Activated CD4-positive, CD25-positive, alpha-beta regulatory T cell (primary cell): ENCODE measurements at places on chromosomes 2 and 18.

DNA sequence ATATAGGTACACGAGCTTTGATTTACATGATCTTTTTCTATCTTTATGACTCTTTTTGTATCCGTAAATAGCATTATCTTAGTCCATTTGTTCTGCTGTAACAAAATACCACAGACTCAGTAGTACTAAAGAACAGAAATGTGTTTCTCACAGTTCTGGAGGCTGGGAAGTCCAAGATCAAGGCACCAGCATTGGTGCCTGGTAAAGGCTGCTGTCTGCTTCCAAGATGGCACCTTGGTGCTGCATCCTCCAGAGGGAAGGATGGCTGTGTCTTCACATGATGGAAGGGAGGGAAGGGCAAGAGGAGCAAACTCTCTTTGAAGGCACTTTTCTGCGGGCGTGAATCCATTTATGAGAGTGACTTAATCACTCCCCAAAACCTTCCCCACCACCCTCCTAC is 36.0 kb downstream of the EIF5B start:
- no peak for DNase-seq

- DNase-seq = no peak
These were observed 202.2 kb upstream of the ST6GAL2 start for GRCh38 chr2:107088156-107088555.

DNA sequence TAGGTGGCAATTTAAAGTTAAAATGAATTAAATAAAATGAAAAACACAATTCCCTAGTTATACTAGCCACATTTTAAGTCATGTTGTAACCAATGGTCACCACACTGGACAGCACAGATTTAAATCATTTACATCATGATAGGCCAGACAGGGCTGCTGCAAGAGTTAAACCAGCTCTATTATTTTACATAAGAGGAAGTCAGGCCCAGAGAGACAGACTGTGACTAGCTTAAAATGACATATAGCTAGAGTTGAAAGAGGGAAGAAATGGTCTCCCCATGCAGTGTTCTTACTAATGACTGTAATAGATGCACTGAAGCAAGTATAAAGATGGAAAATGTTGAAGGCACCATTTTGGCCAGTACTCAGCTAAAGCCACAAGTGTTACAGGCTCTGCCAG is 69.6 kb downstream of the SLC66A3 start:
- no peak for DNase-seq

DNA sequence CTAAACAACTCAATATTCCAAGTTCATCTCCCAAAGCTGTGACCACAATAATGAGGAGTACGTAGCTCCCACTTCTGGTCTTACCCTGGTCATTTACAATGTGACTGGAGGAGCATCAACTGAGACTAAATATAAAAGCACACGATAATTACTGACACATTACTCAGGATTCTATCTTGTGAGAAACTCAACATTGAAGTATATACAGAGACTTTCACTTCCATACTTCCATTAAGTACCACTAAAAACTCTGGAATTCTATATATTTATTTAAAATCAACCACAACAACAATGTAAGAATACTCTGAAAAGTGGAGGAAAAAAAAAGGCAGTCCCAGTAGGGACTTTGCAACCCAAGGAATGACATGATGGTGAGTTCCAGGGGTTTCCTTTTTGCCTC is 61.4 kb downstream of the XDH start:
- DNase-seq = no peak

DNA sequence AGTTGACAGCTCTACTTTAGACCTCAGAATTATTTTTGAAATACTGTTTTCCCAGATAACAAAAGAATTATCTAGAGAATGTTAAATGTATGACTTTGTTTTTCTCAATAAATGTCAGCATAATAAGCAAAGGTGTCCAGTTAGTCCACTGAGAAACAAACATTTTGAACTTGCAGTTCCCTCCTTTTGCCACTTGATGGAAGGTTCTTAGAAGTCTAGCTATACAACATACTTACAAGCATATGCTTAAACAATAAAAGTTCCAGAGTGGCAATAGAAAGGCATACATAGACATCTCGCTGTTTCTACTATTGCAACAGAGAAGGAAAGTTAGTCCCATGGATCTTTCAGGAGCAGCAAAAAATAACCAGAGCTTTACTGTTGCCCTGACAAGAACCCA is 11.8 kb downstream of the NDUFA10 start:
- DNase-seq = no peak

DNA sequence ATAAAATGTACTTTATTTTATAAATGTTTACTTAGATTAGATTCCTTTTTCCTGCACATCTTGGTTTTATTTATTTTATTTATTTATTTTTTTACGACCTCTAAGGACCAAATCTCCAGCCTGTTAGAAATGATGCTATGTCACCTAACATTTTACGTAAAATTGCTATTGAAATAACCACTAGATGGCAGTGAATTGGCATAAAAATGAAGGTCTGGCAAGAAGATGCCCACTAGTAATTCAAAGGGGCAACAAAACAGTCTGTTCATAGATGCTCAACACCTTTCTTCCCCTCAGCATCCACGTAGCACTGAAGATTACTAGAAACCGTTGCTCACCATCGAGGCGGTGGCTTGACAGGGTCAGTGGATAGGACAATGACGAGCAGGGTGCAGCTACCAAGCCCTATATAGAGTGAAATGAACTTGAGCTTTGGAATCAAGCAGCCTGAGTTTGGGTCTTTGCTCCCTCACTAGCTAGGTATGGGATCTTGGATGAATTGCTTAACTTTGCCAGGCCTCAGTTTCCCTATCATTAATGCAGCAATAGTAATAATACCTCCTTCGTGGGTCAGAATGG is 128.7 kb upstream of the L3MBTL4 start:
- DNase-seq = no peak

GRCh38 chr2:32825291-32825712 is 121.5 kb upstream of the LTBP1 start:
- DNase-seq = no peak

DNA sequence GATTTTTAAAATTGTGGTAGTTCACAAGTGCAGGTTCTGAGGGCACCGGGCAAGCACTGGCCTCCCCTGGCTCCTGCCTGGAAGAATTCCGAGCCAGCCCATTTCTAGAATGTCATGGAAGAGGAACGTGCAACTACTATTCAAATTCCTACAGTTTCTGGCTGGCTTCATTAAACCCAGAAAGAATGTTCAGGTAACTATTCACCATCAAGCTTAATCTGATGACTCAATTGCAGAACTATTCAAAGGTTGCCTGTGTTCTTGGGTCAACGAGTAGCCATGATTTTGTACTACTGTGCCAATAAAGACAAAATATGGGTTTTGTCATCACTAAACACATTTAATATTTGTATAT is 14.3 kb upstream of the MFF start:
- DNase-seq = no peak

DNA sequence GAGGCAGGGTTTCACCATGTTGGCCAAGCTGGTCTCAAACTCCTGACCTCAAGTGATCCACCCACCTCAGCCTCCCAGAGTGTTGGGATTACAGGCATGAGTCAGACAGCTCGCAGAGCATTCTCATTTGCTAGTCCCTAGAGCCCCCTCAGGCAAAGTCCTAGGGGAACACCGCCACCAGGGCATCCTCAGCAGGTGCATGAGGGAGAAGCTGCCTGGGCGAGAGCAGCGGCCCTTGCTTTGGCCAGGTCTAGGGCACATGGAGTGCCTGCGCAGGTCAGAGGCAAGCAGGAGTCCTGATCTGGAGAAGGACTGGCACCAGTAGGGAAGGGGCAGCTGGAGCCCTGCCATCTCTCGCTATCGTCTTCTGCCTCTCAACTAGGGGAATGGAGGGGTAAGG is 32.4 kb downstream of the NGEF start:
- no peak for DNase-seq

GRCh38 chr2:19038071-19039015 is 320.1 kb downstream of the OSR1 start:
- no peak for DNase-seq

- no peak for DNase-seq
These were observed 615 bp downstream of the ADNP2 start for GRCh38 chr18:80109676-80110078.

DNA sequence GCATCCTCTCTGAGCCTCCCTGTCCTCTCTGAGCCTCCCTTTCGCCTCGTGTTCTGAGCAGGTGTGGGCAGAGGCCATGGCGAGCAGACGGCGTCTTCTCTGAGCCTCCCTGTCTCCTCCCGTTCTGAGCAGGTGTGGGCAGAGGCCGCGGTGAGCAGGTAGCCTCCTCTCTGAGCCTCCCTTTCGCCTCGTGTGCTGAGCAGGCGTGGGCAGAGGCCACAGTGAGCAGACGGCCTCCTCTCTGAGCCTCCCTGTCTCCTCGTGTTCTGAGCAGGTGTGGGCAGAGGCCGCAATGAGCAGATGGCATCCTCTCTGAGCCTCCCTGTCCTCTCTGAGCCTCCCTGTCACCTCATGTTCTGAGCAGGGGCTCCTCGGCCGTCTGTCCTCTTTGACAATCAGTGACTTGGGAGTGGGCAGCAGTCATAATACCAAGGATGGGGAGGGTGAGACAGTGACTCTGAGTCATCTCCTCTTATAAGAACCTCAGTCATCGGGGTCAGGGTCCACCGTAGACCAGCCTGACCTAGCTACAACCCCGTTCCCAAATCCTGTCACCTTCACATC is 395.1 kb upstream of the SALL3 start:
- no peak for DNase-seq

DNA sequence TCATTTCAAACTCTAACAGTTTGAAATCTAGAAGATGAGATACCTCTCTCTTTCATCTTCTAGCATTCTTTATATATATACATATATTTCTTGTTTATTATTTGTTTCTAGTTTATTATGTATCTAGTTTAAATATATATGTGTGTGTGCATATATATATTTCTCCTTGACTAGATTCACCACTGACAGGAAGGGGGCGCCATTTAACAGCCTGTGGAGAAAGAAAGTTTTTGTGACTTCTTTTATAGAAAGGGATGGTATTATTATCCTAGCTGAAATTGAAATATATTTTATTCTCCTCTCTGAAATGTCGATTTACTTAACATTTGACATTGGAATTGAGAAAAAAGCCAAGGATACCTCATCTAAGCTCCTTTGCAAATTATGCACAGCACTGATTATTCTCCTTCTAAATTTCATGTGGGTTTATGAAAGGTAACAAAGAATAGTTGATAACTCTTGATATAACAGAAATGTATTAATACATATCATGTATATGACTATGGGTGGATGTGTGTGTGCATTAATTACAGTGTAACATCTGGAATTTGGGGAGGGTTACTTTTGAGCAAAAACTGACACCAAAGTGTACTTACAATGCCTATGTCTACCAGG is 160.7 kb upstream of the NT5C1B start:
- DNase-seq = no peak

- no peak for DNase-seq
These were observed 45.1 kb downstream of the DPYSL5 start for GRCh38 chr2:26892922-26893524.

DNA sequence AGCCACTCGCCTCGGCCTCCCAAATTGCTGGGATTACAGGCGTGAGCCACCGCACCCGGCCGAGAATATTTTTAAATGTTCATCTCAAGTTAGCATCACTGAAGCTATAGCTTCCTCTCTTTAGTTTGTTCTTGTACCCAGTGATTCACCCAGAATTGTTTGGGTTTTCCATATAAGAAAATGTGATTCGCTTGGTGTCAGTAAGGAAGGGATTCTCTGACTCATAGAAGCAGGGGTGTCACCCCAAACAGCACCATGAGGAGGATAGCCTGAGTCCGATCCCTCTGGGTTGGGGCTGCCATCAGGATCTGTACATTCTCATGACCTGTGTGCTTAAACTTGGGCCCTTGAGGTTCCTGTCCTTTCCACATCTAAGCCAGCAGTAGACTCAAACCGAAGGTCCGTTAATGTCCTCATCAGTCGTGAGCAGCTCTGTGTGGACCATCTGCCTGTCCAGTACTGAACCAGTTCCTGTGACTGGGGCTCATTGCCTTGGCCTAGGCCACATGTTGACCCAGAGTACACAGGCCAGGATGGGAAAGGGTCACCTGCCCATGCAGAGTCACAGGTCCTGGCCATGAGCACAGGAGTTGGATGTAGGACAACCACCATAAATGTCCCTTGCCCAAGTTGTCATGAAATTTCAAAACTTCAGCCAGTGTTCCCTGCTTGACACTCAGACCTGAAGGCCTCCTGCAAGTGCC is 311.9 kb downstream of the GBX2 start:
- no peak for DNase-seq

DNA sequence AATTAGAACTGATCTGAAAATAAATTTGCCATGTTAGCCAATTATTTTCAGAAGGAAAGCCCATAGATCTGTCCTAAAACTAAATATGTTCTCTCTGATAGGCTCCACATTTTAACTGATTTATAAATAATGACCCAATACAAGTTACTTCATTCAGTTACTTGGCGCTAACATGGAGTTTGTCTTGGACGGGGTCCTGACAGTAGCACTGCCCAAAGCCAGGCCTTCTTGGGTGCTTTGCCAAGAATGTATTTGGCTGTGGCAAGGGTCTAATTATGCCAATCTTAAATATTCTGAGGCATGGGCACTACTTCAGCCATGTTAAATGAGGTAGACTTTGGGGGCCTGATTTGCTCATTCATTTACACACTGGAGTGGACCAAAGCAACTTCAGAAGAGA is 135.0 kb upstream of the PKDCC start:
- no peak for DNase-seq

DNA sequence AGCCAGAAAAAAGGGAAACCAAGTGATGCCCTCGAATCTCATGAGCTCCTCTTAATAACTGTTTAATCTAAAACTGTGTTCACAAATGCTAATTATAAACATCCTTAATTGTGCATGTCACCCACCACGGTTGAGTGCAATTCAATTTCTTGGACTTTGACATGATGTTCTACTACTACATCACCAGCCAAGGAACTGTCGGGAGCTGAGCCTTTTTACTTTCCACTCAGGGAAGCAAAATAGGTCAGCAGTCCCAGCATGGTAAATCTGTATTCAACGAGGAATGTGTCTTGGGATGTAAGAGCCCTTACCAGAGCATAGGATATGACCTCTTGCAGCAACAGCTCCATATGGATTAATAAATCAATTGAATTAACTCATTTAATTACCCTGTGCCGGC is 20.8 kb upstream of the REG3G start:
- DNase-seq = no peak

DNA sequence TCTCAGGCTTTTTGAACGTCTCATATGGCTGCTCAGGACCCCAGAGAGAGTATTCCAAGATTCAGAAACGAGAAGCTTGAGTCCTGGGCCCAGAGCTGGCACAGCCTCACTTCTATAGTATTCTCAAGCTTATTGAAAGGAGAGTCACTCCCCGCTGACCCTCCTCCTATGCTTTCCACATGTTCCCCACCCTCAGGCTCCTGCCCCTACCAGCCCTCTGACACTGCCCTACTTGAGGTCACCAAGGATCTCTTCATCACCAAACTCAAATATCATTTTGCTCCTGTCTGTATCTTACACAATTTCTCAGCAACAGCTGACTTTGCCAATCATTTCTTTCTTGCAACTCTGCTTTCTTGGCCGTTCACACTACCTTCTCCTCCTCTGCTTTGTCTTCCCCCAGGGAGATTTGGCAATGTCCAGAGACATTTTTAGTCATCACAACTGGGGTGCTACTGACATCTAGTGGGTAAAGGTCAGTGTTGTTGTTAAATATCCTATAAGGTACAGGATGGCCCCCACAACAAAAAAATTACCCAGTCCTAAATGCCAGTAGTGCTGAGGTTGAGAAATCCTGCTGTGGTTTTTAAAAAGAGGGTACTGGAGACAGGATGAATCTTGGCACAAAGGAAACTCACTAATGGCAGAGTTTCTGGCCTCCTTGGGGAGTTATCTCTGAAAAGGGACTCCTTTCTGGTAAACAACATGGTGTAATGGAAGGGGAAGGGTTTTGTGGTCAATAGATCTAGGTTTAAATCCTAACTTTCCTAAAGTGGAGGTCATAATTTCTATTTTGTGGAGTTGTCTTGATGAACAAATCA is 26.9 kb upstream of the INSIG2 start:
- DNase-seq = no peak
